ENCODE measurements at places on chromosomes 16 and 17. TPM values are rescaled to one million over a fixed set of nuclear protein-coding genes. Genes with fewer than 3 reads are reported as not detected.

GRCh38 chr16:52538511-52538910, 8.4 kb downstream of the TOX3 start:
- no peak overlapping the region for H3K4me3 ChIP-seq
- no peaks in the 10 kb centered on the region for H3K4me1 ChIP-seq
- no peak overlapping the region for H3K27ac ChIP-seq
- no peaks in the 10 kb centered on the region for H3K36me3 ChIP-seq
- H3K27me3 ChIP-seq, result no peaks in the 10 kb centered on the region

DNA sequence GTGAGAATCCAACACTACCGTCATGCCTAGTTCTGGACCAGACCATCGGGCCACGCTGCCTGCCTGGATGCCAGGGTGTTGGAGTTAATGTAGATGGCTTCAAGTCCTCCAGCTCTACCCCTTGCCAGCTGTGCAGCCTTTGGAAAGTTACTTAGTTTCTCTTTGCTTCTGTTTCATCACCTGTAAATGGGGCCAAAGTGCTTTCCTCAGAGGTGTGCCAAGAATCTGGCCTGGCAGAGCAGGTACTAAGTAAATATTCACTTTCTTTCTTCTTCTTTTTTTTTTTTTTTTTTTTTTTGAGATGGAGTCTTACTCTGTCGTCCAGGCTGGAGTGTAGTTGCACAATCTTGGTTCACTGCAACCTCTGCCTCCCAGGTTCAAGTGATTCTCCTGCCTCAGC, 159.5 kb upstream of the RPL38 start:
- H3K4me1 ChIP-seq, result no peaks in the 10 kb centered on the region
- no peaks in the 10 kb centered on the region for H3K36me3 ChIP-seq
- no peak overlapping the region for H3K4me3 ChIP-seq
- no peak overlapping the region for H3K27ac ChIP-seq

- no peaks in the 10 kb centered on the region for H3K27me3 ChIP-seq
- no peak for DNase-seq
- H3K4me3 ChIP-seq, result no peak overlapping the region
- no peak overlapping the region for H3K27ac ChIP-seq
Observed at GRCh38 chr16:56558024-56558747, 6.7 kb upstream of the MT4 start.

DNA sequence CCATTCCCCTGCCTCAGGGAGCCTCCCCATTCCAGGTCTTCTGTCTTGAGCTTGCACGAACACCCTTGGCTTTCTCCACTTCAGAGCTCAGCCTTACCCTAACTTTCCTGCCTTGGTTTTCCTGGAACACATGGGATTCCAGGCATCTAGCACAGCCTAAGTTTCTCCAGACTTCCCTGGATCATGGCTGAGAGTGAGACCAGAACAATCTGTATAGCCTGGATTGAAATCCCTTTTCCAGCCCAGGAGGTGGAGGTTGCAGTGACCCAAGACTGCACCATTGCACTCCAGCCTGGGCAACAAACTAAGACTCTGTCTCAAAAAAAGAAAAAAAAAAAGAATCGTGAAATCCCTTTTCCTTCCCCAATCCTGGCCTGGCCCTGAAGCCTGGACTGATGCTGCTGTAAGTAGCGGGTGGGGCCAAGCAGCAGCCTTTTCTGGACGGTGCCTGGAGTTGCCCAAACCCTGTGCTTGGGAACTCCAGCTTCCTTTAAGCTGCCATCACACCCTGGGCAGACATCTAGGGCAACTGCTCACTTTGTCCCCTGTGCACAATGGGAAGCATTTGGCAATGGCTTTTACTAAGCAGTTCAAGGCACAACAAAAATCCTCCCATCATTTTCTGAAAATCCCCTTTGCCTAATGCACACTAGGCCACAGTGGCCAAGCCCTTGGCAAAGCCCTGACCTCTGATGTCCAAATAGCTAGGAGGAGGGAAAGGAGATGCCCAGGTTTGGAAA, 12.0 kb upstream of the SLC16A5 start:
- no peaks in the 10 kb centered on the region for H3K27me3 ChIP-seq
- H3K36me3 ChIP-seq, result no peaks in the 10 kb centered on the region
- peaks cover 21% of the 10 kb centered on the region for H3K4me1 ChIP-seq
- H3K27ac ChIP-seq, result no peak overlapping the region
- no peak overlapping the region for H3K4me3 ChIP-seq
- no peak for DNase-seq

HS3ST3A1 gene
- 5.8 TPM for total RNA-seq

All from testis (tissue), 5 donors.